Mucosa of descending colon (tissue), 3 donors: ENCODE measurements at places on chromosomes 6 and 20.

DNA sequence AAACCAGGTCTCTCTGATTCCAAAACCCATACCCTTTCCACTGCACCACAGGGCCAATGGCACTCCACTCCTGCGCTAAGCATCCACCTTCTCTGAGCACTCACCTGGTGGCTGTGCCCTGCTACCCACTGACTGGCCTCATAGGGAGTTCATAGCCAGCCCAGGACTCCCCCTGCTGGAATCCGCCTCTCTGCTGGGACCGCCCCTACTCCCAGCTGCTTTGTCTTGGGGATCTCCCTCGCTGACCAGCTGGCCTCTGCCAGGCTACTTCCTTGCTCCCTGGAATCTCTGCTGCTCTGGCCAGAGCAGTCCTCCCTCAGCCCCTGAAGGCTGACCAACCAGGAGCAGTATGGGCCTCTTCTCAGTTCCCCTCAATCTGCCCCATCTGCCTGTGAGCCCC lies 129.7 kb downstream of the FAXC start:
- DNase-seq: peak; percentile 4

DNA sequence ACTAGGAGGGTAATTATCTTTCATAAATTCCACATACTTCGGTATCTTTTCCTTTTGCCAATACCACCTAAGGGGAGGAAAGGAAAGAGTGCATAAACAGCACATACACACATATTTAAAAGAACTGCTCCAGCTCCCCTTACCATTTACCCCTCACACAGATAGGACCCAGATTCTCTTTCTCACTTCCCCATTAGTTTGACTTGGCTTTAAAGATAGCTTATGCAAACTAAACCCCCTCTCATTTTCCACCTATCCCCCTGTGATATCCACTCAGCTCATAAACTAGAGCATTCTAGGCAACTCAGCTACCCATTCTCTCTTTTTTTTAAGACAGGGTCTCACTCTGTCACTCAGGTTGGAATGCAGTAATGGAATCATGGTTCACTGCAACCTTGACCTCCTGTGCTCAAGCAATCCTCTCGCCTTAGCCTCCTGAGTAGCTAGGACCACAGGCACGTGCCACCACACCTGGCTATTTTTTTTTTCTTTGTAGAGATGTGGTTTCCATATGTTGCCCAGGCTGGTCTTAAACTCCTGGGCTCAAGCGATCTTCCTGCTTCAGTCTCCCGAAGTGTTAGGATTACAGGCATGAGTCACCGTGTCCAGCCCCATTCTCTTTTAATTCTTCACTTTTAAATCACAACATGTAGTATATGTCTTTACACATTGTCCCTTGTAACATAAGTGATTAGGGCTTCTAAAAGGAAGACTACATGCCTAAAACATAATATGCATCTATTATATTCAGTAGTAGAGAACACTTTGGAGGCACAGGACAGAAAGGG lies 4.0 kb downstream of the FUCA2 start:
- DNase-seq: no peak

- peak; percentile 86 for DNase-seq
These were observed 39.2 kb upstream of the TLDC2 start for GRCh38 chr20:36836591-36837269.

GRCh38 chr6:37150314-37150713 lies 19.6 kb upstream of the PIM1 start:
- no peak for DNase-seq

DNA sequence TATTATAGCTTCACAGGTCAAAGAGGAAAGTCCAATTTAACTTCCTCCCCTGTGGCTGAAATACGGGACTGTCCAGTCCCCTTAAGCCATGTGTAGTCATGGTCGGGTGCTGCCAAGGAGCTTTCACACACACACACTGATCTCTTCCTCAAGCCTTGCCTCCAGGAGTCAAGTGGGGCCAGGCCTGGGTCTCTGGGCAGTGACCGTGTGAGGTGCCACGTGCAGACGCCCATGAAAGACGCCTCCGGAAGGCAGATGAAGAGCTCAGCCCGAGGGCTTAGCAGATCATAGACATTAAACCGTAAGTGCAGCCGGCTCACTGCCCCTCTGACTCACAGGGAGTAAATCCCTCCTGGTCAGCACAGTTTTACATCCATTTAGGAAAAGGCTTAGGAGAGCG lies 4.2 kb downstream of the GABRR2 start:
- DNase-seq: no peak
